ENCODE measurements at places on chromosomes 5 and 9. TPM values are rescaled to one million over a fixed set of nuclear protein-coding genes. Genes with fewer than 3 reads are reported as not detected.

Gene CEL
- polyA plus RNA-seq, result 2.7 TPM

Gene CETN3
- 59.2 TPM for polyA plus RNA-seq

Gene NMUR2
- polyA plus RNA-seq, result not detected

Gene RLN2
- not detected for polyA plus RNA-seq

Gene SLC6A18
- polyA plus RNA-seq, result not detected

Gene TNFSF8
- 1.4 TPM for polyA plus RNA-seq

Gene MTAP
- 7.1 TPM for polyA plus RNA-seq
